ENCODE measurements at places on chromosomes 3 and 15.

GRCh38 chr15:85657132-85657531, 137.6 kb downstream of the KLHL25 start:
- no peak for DNase-seq

DNA sequence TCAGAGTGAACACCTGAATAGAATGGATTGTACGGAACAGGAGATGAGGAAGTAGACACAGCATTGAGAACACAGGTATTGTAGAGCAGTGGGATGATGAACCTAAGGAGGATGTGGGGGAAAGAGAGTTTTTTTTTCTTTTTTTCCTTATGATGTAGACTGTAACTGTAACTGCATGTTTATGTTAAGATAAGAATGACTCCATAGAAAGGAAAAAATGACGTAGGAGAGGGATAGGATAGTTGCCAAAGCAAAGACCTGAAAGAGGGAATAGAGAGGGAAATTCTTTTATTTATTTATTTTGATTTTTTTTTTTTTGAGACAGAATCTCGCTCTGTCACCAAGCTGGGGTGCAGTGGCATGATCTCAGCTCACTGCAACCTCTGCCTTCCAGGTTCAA, 33.2 kb downstream of the APH1B start:
- no peak for DNase-seq

DNA sequence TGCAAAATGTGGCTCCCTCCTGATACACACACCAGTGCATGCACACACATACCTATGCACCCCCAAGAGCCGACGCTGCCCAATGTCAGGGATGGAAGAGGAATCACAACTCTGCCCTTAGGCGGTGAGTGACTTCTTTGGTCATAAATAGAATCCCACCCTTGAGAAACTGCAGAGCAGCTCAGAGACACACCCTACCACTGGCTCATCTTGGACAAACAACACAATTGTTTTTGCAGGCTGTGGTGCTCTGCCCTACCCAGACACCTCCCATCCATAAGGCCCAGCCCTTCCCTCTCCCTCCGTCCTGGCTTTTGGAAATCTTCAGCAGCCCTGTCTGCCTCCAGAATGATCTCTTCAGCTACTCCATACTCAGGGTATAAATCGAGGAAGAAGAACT, 73.8 kb upstream of the HRH1 start:
- no peak for DNase-seq

DNA sequence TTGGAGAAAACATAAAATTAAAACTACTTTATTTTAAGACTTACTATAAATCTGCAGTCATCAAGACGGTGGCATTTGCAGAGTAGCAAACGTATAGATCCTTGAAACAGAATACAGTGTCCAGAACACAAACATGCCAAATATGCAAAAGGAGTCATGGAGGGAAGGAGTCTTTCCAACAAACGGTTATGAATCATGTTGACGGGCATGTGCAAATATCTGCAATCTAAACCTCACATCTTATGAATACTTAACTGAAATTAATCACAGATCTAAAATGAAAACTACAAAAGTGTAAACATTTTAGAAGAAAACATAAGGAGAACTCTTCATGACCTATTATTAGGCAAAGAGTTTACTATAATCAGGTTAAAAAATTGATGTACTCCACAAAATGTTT, 69.4 kb downstream of the TFRC start:
- DNase-seq: no peak

- DNase-seq: no peak
These were observed 11.9 kb upstream of the PDIA5 start for GRCh38 chr3:123054931-123055330.

DNA sequence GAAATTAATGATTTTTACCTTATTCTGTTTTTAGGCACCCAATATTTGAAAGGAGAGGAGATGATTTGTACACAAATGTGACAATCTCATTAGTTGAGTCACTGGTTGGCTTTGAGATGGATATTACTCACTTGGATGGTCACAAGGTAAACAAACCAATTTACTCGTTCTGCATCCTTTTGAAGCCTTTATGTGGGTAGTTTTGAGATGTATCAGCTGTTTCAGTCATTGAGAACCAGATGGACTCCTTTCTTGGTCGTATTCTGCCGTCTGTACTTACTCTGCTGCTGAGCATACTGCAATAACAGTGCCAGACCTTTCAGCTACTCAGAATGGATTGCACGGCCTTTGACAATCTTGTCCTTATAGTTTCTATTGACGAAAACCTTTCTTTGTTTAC, 13.3 kb downstream of the DNAJB11 start:
- no peak for DNase-seq

DNA sequence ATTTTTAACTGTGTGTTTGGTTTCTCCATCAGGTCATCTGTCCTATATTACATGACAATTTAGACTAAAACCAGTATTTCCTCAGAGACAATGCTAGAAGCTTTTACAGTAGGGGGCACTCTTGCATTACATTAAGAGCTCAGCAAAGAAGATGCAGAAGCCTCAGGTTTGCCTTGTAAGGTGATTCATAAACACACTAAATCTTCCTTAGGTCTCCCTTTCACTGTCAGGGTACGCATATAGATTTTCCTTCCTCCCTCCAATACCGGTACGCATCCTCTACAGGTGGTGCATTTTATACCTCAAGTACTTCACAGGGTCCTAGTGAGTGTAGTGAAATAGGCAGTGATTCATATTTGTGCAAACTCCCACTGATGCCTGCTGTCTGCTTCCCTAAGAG, 46.5 kb downstream of the CD86 start:
- no peak for DNase-seq

DNA sequence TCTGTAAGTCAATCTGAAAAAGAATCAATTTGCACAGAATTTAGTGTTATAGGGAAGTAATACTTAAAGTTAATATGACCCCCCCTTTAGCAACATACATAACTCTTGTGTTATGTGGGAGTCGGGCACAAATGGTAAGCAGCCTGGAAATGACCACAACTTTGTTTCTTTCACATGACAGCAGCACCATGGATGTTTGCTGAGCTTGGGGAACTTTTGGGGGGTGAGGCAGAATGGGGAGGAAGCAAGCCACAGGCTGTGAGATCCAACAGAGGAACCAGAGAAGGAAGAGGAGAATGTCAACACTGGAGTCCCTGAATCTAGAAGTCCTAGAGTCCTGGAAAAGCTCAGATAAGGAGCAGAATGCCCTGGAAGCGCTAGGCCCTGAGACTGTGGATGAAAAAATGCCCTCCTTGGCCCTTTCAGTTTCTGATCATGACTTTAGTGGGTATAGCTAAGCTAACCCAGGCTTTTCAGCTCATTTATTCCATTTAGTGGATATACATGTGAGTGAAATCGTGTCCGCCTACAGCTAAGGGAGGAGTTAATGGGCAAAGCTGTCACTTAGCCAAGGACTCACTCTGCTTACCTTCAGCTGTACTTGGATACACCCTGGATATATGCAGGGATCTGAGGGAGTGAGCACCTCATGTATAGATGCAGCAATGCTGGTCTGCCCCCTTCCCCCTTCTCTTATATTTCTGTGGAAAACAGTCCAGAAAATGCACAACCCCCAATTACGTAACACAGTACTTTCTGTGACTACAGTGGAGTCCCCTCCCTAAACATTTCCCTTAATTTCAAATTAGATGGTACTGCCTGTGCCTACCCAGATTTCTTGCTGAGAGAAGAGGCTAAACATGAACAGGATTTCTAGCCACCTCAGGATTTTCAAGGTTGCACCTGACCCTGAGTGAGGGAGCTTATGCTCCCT, 39.1 kb downstream of the CFAP91 start:
- DNase-seq: no peak
